HFFc6 (cell line): ENCODE measurements at places on chromosomes 1 and 21.
A peak's percentile ranks its signal among the peaks of the same experiment; 100 is the strongest.

GRCh38 chr1:151059109-151060006 is at the start of gene CDC42SE1:
Gene CDC42SE1 (minus strand): TSS chr1:151059622. CDS start chr1:151055730, 3,892 bp downstream.
- peak; percentile 68 for DNase-seq

GRCh38 chr1:94248956-94249688 is 11.7 kb upstream of the ARHGAP29 start:
- no peak for DNase-seq

GRCh38 chr21:42768324-42769121 is 110.8 kb downstream of the WDR4 start:
- DNase-seq = no peak

DNA sequence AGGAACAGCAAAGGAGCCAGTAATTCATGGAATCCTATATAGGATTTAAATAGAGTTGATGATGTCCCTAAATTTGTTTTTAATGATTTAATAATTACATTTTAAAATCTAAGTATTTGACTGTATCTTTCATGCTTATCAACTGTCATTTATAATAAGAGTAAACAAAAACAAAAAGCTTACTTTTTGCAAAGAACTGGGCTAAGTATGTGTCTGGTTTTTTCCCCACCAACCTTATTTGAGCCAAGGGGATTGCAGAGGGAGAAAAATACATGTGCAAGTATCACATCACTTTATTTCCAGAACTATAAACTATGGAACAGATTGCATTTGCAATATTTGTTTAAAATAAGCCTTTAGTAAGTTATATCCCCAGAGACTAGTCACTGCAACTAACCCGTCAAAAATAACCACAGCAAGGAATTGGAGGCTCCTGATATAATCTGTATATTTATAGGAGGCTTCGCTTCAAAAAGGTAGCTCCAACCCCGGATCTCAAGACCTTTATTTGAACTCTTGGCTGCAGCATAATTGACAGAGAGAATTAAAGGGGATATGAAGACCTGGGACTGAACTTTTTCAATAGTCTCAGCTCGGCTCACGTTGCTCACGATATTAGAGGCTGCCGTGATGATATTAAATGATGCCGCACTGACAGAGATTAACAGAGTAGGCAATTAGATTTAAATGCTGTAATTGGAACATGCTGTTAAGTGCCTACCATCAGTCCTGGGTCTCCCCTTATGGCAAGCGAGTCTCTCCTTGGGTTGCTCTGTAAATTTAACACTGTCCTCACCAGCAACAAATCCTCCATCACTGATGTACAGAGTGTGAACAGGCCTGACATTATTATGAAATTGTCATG is 329.1 kb upstream of the NFIA start:
- DNase-seq = no peak

DNA sequence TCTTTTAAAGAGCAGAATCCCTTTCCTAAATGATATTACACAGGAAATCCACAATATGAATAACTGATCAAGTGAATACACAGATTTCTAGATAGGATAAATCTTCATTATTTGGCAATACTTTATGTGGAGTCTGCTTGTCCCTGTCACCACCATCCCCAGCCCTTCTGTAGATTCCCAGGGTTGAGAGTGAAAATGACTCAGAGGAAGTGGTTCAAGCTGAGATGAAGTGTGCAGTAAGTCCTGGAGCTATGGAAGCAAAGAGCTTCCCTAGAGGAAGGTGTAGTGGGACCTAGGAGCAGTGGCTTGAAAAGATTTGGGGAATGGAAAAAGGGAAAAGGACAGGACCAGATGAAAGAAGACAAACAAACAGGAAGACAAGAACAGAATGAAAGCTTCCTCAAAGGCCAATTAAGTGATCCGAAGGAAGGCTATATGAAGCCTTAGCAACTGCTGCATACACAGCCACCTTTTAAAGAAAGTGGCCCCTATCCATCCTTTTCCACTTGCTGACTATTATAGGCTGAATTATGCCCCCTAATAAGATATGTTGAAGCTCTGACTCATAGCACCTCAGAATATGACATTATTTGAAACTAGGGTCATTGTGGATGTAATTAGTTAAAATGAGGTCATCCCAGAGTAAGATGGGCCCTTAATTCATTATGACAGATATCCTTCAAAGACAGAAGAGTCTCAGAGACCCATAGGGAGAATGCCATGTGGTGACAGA is 96.5 kb upstream of the CAMK1G start:
- peak; percentile 52 for DNase-seq

DNA sequence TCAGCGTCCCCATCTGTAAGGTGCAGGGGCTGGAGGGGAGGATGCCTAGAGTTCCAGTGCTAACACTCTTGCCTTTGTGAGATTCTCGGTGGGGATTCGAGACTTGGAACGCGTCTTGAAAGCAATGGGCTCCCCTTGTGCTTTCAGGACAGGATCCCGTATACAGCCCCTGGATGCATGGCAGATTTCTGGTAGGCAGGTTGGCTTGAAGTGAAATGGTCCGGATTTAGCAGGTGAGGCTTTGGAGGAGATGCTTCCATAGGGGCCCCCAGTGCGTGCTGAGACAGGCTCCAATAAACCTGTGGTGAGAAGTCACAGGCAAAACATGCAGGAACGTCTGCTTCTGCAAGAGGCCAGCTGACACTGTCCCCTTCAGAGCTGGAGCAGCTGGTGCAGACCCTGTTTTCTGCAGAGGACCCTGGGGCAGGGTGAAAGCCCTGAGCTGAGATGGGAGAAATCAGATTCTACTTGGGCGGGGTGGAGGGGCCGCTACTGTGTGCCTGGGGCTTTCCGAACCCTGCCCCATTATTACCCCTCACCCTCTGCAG is 270.4 kb downstream of the PTPRU start:
- DNase-seq = no peak

DNA sequence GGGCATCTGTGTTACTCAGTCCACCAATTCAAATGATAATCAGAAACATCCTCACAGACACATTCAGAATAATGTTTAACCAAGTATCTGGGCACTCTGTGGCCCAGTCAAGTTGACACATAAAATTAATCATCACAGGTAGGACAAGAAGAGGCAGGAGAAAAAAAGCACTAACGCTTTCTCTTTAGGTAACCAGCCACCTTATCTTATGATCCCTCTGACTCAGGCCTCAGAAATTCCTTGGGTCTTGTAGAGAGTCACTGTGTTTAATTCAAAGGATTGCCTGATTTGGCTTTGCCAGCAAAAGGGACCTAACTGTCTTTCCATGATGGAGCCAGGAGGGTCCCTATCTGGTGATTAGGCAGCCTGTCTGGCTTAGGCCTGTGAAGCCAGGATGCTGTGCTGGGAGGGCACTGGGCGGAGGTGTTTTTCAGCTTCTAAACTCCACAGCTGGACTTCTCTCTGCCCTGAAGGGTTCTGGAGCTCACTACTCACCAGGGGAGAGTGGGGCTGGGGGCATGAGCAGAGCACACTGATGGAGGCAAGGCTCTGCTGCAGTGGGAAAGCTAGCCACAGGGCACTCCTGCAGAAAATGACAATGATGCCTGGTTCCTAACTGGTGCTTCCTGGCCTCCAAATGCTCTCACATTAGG is 36.4 kb upstream of the STUM start:
- DNase-seq = no peak

- no peak for DNase-seq
These were observed 17.0 kb downstream of the TNFRSF25 start for GRCh38 chr1:6448749-6449631.

GRCh38 chr1:27523337-27524020 is 33.5 kb upstream of the WASF2 start:
- no peak for DNase-seq

DNA sequence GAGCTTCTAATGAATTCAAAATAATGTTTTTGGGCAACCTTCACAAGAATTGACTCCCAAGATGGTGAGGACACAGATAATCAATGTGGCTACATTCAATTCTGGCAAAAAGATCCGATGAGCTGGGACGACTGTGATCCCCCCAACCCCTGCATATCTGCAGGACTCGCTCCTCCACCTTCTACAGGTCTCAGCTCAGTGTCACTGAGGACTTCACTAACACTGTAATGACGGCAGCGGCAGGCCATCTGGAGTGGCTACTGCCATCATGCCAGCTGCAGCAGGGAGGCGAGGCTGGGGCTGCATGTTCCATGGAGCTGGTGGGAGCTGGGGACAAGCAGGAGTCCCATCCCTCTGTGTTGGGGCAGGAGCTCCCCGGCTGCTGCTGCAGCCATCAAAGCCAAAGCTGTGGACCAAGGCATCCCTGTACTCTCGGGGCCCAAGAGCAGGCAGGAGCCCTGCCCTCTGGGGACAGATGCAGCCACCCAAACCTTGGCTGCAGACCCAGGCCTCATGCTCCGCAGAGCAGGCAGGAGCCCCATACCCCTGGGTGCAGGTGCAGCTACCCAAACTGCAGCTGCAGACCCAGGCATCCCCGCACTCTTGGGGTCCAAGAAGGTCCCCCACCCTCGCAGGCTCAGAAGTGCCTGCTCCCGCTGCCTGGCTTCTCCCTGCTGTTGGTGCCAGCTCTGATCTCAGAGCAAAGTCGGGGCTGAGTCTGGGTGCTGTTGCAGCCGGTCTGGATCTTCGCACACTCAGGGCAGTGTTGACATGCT is 12.2 kb upstream of the DHRS3 start:
- DNase-seq = no peak

DNA sequence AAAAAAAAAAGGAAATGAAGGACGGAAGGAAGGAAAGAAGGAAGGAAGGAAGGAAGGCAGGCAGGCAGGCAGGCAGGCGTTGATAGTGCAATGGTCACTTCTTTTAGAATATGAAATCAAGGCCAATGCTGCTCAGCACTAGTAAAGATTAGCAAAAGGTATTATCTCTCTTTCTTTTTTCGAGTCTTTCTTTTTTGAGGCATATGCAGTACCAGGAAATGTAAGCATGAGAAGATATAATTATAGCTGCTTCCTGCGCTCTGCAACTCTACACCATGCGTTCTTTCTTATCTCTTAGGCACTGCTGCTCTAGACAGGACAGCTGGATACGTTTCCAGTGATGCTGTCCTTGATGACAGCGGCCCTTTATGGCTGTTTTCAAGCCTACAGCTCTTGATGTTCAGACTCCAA is 1512.5 kb upstream of the B3GALT2 start:
- no peak for DNase-seq

- DNase-seq = no peak
These were observed 324.9 kb upstream of the NFIA start for GRCh38 chr1:60757485-60757884.

DNA sequence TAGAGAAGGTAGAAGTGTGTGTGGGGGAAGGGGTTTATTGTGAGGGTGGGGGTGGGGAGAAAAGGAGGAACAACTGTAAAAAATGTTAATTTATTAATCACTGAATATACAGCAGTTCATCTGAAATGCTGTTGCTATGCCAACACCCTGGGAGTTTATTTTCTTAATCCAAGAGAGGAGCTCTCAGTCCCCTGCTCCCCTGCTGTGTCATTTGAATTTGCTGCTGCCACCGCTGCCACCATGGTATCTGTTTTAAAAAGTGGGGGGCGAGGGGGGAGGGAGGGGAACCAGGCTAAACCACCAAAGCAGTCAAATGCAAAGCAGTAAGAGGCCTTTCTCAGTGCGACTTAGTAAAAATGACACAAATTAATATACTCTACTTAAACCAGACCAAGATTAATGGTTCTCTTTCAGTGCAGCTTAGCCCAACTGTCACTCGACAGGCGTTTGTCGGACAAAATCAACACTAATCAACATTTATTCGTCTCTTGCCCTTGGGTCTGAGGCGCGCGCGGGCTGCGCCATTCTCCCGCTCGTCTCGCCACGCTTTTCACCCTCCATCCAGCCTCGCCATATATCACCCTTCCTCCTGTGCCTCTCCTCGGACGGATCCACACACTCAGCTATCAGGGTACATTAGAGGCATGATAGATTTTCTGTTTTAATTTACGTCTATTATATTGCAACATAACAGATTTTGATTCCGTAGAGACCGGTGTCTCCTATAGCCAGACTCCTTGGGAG is 76.2 kb downstream of the PBX1 start:
- no peak for DNase-seq

GRCh38 chr21:9763306-9763705 is 758.1 kb upstream of the TPTE start:
- DNase-seq = no peak

GRCh38 chr1:244128591-244129383 is 77.7 kb downstream of the ZBTB18 start:
- no peak for DNase-seq

DNA sequence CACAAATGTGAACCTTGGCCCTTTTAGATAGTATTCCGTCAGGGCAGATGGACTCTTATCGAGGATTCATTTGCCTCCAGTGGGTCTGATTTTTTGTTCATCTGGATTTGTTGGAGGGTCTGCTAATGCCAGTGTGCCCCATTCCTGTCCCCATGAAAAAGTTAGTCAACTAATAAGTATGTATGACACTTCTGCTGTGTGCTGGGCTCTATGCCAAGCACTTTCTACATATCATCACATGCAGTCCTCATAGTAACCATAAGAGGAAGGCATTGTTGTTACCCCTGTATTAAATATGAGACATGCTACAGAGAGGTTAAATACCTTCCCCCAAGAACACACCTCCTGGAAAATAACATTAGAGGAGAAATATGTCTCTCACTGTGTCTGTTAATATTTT is 46.6 kb upstream of the MAB21L3 start:
- peak; percentile 32 for DNase-seq

- DNase-seq = peak; percentile 57
These were observed 122.3 kb downstream of the ESRRG start for GRCh38 chr1:216600730-216601609.
